Iris pigment epithelial cell (primary cell): ENCODE measurements at places on chromosomes 6 and 20.

- DNase-seq: no peak
Measured at GRCh38 chr6:158020272-158020711, 38.6 kb downstream of the SYNJ2 start.

- no peak for DNase-seq
Measured at GRCh38 chr6:167576828-167577503, 249.7 kb upstream of the AFDN start.

- DNase-seq: no peak
Measured at GRCh38 chr20:50550531-50550930, 40.3 kb downstream of the PTPN1 start.

DNA sequence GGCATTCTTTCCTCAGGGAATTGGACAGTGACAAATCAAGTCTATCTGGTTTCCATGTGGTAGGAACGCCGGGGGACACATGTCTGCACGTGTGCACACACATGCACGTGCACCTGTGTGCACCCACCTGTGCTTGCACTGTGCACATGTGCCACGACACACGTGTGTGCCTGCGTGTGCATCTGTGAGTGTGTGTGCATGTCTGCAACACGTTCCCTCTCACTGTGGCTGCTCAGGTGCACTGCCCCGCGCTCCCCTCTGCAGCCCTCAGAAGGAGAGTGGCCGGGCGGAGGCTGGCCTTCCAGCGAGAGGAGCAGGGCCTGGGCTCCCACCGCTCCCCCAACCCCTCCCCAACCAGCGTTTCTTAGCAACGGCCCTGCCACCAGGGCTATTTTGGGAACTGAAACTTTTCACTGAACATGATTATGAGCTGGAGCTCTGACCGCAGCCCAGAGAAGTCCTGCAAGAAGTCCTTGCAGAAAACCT lies 147.8 kb downstream of the PHACTR3 start:
- DNase-seq: no peak

GRCh38 chr6:156260815-156261214 lies 516.4 kb upstream of the ARID1B start:
- no peak for DNase-seq

- no peak for DNase-seq
Measured at GRCh38 chr20:58938541-58938940, 42.5 kb upstream of the NELFCD start.

DNA sequence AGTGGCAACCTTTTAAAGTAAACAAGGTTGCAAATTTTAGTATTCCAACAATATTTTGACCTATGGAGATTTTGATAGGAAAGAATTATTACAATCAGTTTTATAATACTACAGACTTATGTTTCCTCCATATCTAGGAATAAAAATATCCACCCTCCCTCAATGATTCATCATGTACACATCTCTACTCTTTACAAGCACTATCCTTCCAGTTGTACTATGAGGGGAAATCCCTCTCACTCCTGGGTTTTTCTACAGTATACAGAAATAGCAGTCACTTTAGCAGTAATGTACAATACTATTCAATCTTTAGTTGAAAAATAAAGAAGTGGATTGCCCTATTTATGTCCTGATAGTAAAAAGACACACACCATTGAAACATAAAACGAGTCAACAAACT lies 46.3 kb upstream of the SCML4 start:
- DNase-seq: peak; percentile 77

DNA sequence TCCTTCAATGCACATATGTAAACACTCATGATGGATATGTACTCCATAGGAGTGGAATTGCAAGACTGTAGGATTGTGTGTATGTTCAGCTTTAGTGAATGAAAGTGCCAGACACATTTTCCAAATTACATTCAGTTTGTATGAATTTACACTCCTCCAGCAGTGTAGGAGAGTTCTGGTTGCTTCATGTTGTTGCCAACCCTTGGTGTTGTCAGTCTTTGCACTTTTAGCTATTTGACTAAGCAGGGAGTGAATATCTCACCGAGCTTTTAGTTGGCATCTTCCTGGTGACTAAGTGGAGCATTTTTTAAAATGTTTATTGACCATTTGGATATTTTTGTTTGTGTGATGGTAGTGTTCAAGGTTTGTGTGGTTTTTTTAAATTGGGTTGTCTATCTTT lies 23.9 kb downstream of the NKX2-4 start:
- no peak for DNase-seq

GRCh38 chr6:168162366-168162765 lies 83.4 kb upstream of the FRMD1 start:
- DNase-seq: no peak

DNA sequence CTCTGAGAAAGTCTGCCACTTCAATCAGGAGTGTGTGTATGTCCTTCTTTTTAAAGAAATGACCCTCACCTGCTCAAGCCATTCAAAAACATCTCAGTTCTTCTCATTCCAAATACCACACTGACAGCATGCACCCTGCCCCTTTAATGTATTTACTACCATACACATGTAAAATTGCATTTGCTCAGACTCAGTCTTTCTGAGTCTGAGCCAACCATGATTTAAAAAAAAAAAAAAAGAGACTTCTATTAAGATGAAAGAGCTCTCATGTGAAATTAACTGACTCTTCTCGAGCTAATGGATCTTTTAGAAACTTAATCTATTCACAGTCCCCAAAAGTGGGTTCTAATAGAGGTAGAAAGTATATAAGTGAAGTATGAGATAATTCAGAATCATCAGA lies 1.4 kb upstream of the FILIP1 start:
- DNase-seq: no peak

DNA sequence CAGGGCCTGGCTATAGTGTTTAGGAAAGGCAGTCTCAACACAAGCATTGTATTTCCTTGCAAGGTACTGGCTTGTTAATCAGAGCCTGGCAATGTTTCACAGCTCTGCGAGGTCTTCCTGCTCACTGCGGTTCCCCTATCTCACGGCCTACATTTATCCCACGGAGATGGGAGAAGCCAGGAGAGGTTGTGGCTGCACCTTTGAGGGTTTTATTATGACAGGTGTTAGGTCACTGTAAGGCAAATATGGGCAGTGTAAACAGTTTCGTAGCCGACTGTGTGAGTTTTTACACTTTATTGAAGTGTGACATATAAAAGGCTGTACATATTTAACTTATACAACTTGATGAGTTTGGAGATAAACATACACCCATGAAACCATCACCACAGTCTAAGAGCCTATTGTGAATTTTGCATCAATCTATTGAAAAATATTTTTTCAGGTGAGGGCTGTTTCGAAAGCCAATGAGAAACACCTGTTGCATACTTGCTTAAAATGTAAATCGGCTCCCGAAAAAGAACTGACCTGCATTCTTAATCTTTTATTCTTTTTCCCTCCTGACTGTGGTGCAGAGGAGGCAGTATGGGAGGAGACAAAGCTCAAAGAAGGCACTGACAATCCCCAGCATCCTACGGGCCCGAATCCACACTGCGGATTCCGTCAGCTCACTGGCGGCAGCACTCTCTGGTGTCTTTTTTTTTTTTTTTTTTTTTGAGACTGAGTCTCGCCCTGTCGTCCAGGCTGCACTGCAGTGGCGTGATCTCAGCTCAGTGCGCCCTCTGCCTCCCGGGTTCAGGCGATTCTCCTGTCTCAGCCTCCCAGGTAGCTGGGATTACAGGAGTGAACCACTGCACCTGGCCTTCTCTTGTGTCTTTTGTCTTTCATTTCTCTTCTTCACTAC lies 7.5 kb upstream of the RBM38 start:
- no peak for DNase-seq

DNA sequence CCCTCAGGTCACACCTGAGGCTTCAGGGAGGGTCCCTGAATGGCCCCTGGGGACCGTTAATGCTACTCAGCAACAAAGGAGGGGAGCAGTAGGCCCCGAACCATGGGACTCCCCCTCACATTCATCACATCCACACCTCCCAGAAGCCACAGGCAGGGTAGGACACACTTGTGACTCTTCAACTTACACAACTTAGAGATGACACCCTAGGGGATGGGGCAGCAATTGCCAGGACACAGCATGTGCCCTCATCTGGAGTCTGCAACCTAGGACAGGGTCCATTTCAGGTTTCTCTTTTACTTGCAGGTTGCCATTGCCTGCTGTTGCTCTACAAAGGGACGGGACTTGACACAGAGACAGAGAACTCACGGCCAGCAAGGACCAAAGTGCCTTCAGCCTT lies 770 bp downstream of the ULBP3 start:
- no peak for DNase-seq

DNA sequence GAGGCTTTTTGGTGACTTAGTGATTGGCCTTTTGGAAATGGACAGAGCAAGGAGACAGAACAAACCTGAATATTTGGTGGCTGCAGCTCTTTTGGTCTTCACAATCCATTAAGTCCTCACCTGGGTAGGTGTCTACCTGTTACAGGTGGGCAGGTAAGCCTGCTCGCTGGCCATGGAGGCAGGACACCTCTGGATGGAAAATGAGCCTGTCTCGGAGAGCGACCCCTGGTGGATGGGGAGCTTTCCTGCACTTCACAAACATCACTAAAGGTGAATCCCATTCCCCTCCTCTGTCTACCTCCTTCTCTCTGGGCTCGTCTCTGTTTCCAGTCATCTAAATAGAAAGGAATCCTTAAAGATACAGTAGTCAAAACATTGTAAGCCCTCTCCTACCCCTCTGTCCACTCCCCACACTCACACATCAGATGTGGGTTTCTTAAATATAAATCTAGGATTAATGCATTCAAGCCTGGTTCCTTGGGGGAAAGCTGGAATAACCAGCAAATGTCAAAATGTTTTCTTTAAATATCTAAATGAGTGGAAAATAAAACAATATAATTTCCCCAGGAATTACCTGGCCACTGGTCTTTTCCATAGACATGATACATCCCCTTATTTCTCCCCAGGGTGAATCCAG lies 304.9 kb downstream of the CDH26 start:
- no peak for DNase-seq

GRCh38 chr6:152905551-152906299 lies 77.1 kb downstream of the FBXO5 start:
- DNase-seq: no peak

GRCh38 chr6:136284909-136285308 lies 4.7 kb downstream of the BCLAF1 start:
- DNase-seq: peak; percentile 68
